Bronchial epithelial cell (primary cell): ENCODE measurements at places on chromosomes 6 and 20.

GRCh38 chr6:154471609-154472362 lies 38.7 kb downstream of the CNKSR3 start:
- DNase-seq: no peak

DNA sequence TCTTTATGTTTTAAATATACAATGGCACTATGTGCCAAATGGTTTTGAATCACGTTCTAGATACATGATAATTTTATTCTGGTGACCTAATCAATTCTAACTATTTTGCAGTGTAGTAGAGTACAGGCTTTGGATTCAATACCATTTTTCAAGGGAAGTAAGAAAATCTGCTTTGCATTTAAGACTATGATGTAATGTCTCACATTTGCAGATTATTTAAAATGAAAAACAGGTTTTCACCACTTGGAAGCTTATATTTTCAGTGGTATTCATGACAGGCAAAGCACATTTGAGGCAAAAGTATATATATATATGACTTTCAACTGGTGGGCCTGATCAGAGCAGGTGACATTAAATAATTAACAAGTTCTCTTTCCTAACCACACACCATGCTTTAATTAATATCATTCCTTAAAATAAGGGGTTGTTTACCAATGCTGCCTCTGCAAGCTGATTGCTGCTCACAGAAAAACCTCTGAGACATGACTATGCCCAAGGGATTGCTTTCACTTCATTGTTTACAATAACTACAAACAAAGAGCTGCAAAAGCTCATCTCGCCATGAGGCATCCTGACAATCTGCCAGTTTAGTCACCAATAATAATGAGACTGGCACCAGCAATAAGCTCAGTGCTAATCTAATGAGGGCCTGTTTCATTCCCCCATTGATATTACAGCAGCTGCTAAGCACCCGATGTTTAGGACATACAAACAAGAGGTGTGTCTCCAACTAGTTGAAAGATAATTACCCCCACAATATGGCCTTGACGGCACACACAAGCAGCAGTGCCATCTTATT lies 1176.0 kb upstream of the GJE1 start:
- peak; percentile 28 for DNase-seq

GRCh38 chr6:35972471-35973367 lies 51.7 kb downstream of the SLC26A8 start:
- DNase-seq: no peak

DNA sequence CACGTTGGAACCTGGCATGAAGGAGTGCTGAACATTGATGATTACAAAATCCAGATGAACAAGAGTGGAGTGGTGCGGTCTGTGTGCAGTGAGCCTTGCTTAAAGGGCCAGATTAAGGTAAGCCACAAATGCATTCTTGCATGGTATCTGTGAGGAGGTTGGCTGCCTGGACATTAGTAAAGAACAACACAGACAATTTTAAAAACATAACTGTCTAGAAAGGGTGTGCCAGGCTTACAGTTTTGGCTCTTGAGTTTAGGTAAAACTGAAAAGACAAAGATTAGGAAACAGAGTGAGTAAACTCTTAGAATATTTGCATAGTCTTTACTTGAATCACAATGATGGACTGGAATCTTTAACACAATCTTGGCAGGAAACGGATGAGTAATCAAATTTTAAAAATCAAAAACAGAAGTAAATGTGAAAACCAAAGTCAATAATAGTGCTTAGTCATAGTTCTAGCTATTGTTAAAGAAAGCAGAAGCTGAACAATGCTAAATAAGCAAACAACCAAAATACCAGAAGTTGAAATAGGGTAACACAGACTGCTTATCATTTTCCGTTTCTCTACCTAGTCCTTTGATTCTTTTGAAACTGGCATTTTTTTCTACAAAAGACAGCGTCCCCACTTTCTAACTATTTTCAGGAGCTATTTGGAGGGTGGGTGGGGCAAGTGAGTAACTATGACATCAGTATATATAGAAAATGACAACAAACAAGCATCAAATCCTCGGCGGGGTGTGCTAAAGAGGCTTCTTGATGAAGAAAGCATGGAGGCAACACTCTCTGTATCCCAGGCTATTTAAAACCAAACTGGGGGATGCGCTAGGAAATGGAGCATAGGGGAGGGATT lies 185.8 kb upstream of the RAB32 start:
- peak; percentile 96 for DNase-seq

- peak; percentile 94 for DNase-seq
Observed at GRCh38 chr6:8085053-8085511, 17.3 kb downstream of the EEF1E1 start.

DNA sequence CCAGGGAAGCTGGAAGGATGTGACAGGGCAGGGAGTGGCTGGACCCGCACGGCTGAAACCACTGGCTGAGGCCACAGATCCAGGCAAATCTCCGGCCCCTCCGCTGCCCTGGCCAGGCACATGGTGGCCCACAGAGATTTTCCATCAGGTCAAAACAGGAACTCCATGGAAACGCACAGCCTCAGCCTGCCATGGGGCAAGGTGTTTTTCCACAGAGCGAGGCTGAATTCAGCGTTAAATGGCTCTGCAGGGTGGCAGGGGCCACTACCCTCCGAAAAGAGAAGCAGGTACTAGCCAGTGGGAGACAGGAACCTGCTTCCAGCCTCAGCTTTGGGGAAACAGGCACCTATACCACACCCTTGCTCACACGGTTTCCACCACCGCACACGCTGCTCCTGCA lies 53.1 kb downstream of the PREX1 start:
- DNase-seq: no peak

DNA sequence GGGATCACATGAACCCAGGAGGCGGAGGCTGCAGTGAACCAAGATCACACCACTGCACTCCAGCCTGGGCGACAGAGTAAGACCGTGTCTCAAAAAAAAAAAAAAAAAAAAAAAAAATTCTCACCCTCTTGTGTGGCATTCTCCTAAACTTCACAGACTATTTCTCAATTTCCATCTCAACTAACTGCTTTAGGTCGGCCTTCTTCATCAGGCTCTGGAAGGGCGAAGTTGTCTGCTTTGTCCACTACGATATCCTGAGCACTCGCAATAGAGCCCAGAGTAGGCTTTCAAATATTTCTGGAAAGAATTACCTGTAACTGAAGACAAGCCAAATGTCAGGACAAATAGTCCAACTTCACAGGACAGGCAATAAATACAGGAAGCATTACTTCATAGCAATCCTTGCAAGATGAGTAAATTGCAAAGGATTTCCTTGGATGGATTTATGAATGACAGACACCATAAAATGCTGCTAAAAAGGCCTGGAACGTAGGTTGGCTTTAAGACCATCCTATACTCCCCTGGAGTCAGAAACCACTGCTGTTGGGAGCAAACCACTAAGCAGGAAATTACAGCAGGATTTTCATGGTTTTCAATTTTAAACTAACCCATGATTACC lies 116.3 kb upstream of the SLC2A12 start:
- peak; percentile 12 for DNase-seq

DNA sequence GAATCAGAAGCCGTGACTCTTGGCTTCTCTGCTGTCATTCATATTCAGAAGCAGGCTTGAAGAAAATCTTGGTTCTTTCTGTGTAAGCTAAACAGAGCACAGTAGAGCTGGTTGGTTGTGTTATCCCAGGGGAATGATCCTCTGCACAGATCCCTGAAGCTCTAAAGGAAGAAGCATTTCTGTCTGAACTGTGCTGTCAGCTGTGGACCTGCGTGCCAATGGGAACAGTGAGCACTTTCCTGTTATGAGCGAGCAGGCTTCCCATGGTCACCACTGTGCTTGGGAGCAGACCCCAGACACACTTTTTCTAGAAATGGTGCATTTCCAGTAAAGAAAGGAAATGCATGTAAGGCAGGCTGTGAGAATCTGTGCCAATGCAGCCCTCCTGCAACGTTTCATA lies 490.2 kb downstream of the EPM2A start:
- DNase-seq: no peak

DNA sequence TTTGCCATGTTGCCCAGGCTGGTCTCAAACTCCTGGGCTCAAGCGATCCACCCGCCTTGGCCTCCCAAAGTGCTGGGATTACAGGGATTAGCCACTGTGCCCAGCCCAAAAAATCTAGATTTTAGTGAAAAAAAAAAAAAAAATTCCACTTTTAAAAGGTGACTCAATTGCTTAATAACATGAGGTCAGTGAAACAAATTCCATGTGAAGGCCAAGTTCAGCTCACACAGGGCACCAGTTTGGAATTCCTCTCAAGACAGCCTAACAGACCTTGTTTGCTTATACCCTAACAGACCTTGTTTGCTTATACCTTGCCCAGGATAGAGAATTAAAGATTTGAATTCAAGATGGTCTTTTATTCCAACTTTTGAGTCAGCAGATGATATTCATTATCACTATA lies 5.1 kb downstream of the RRBP1 start:
- no peak for DNase-seq

DNA sequence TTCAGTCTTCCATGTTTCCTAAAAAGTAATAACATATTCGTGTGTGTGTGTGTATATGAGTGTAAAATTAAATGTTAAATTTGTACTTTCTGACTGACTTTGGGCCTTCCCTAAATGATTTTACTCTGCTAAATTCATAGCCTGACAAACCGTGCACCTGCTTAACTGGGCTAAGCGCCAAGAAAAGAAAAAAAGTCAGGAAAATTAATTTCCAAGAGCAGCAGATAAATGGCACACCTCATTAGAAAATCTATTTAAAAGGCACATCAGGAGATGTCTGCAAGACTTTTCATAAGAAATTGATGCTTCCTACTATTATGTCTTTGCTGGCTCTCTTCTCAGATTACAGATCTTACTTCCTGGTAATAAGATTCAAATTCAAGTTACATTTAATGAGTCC lies 72.4 kb downstream of the TRDN start:
- no peak for DNase-seq

DNA sequence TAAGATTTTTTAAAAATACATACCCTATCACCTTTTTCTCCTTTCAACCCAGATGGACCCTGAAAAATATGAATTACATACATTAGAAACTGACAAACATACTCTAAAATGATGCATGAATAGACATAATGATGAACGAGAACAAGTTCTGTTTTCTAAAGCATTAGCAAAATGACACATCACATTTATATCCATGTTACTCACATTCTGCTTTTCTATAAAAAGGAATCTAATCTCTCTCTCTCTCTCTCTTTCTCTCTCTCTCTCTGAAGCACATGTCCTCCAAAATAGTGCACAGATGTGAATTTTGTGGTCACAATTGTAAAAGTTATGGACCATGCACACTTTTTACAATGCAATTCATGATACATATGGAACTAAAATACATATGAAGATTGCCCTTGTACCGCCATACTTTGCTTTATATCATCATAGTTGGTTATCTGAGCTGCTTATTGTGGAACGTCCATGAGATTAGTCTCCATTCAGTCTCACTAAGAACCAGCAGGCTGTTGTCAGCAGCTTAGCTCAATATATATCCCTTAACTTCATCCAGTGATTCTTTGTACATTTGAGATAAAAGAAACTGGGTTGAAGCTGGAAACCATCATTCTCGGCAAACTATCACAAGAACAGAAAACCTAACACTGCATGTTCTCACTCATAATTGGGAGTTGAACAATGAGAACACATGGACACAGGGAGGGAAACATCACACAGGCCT lies 114.2 kb downstream of the COL12A1 start:
- DNase-seq: no peak

DNA sequence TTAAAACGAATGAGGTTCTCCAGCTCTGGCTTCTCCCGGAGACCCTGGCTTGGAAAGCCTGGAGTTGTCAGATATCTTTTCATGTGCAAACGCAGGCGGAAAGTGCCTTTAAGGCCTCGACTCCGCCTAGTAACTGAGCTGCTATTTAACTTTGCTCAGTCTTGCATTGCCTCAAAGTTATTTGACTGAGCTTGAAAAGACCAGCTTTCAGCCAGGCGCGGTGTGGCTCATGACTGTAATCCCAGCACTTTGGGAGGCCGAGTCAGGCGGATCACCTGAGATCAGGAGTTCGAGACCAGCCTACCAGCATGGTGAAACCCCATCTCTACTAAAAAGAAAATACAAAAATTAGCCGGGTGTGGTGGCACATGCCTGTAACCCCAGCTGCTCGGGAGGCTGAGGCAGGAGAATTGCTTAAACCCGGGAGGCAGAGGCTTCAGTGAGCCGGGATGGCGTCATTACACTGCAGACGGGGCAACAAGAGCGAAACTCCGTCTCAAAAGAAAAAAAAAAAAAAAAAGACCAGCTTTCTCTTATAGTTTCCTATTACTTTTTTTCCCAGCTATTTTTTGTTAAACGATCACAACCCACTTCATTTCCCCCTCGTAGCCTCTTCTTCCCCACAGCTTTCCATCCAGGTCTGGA lies 1.9 kb downstream of the GCNT2 start:
- peak; percentile 13 for DNase-seq
